ENCODE measurements at places on chromosomes 3 and 15.

GRCh38 chr3:87615506-87615905, 339.1 kb upstream of the POU1F1 start:
- DNase-seq: no peak

GRCh38 chr3:72041511-72041910, 256.6 kb upstream of the PROK2 start:
- DNase-seq: no peak

- DNase-seq: no peak
Observed at GRCh38 chr3:35871009-35871408, 231.7 kb downstream of the ARPP21 start.

DNA sequence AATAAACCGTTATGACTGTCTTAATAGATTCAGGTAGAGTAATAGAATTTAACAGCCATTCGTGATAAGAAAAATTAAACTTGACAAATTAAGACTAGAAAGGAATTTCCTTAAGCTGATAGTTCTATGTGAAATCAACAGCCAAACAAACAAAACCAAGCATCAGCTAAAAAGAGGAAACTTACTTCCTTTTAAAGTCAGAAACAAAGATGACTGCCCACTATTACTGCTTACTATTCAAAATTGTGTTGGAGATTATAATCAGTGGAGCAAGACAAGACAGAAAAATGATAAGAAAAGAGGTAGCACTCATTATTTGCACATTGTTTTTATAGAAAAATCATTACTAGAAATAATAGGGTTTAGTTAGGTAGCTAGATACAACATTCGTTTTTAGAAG, 13.8 kb upstream of the FAH start:
- DNase-seq: no peak

DNA sequence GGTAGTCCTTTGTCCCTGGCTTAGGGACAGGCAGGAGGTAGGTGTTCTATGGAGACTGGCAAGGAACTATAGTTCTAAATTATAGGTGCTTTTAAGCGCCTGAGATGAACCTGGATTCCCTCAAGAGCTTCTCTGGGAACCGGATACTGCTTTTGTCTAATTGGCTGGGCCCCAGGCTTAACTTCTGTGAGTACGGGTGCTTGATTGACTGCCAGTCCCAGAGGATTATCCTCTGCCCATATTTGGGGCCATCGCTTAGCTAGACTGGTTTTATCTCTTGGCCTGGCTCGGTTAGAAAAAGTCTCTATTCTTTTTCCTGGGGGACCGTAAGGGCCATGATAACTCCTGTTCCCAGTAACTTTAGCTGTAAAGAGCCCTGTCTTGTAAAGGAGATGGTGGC, 339.1 kb downstream of the KCNH8 start:
- no peak for DNase-seq

Data from endothelial cell (in vitro differentiated cells).